Common myeloid progenitor, CD34-positive (primary cell): ENCODE measurements at places on chromosomes 6 and 20.
A peak's percentile ranks its signal among the peaks of the same experiment; 100 is the strongest.

- peak; percentile 41 for DNase-seq
Measured at GRCh38 chr20:53660078-53660909, 66.7 kb upstream of the ZNF217 start.

DNA sequence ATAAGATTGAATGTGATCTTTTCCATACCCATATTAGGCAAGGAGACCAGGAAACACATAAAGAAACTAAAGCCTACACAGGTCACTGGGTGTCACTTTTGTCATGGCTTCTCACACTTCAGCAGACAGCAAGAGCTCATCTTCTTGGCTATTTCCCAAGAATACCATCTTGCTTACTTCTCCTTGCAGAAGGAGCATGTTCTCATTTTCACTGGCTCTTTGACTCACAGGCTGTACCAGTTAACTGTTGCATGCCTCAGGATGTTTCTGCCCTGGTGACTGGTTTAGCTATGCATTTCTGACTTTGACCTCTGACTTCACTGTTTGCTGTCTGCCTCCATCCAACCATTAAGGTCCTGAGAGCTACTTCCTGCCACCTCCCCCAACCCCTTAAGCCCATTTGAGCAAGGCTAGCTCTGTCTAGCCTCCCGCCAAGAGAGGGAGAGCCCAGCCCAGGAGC lies 40.3 kb upstream of the OGFRL1 start:
- no peak for DNase-seq

- no peak for DNase-seq
Measured at GRCh38 chr6:139430899-139431601, 56.6 kb upstream of the CITED2 start.

GRCh38 chr6:70415247-70415646 lies 1.9 kb downstream of the FAM135A start:
- DNase-seq, result peak; percentile 68

DNA sequence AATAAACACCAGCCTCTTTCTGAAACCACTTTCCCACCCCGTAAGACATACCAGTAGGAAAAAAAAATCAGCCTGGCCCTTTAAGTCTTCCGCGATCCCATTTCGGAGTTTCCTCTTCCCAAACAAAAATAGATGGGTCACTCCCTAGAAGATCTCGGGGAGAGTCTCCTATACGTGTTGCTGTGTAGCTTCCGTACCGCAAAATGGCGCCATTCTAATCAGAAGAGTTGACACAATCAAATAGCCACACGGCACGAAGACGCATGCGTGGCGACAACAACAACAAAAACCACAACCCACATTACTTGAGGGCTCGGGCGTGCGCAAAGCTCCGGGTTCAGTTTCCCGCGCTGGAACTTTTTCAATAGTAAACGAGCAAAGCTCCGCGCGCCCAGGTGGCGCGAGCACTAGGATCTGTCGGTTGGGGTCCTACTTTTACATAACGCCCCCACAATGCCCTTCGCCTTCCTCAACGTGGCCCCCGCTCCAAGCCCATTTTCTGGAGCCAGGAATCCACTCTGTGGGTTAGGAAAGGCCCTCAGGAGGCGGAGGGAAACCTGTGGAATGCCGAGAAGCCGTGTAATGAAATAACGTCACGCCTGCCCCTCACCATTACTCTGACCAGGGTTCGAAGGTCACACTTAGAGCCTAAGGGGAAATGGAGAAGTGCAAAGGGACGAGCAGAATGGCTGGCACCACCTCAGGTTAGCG lies at the start of gene GPANK1:
Gene GPANK1, minus strand, starts transcription at position 208 of the 711 bp plus-strand sequence. CDS start 519 bp downstream, outside the sequence.
- DNase-seq, result peak; percentile 95

- DNase-seq, result no peak
Measured at GRCh38 chr6:12578097-12578496, 138.5 kb upstream of the PHACTR1 start.

DNA sequence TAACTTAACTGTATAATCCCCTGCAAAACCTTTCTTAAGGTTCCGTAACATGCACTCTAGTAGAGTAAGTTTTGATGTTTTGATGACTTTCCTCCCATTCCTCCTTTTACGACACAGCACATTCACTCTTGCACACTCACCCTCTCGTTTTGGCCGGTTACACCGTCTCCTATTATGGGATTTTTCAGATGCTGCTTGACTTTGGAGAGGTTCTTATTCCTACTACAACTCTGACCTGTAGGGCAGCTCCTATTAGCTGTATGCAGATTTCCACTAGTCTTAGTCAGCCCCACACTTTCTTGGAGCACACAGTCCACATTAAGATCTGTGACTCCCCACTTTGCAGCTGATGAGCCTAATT lies 223.7 kb upstream of the SYNCRIP start:
- no peak for DNase-seq

- peak; percentile 48 for DNase-seq
Measured at GRCh38 chr20:63740070-63740626, 572 bp downstream of the SLC2A4RG start.

- DNase-seq, result no peak
Measured at GRCh38 chr6:15513801-15514711, 148.8 kb downstream of the DTNBP1 start.

- no peak for DNase-seq
Measured at GRCh38 chr20:16580147-16580546, 6.9 kb upstream of the KIF16B start.

DNA sequence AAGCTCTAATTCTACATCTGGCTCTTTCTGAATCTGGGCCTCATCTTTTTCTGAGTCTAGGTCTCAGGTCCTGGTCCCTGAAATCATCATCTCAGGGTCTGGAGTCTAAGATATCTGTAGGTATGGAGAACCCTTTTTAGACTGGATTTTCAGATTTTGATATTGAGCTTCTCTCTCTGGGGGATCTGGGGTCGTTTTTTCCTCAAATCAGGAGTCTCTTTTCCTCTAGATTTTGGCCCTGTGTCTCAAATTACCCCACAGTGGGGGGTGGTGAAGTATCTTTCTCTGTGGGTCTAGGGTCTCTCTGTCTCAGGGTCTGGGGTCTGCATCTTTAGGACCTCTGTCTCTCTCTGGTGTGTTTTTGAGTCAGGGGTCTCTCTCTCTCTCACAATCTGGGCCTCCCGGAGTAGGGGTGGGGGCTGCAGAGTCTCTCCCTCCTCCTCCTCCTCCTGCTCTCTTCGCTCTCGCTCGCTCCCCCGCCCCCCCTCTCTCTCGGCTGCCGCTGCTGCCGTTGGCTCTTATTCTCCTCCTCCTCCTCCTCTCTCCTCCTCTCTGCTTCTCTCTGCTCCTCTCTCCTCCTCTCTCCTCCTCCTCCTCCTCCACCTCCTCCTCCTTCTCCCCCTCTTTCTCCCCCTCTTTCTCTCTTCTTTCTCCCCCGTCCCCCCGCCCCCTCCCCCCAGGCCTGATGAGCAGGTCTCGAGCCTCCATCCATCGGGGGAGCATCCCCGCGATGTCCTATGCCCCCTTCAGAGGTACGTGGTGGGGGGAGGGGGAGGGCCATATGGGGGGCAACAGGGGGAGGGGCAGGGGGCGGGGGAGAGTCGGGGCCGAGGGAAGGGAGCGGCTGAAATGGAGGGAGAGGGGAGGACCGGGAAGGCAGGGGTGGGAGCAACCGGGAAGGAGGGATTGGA lies at the start of gene SYNGAP1:
Gene SYNGAP1, plus strand, starts transcription at position 486 of the 911 bp plus-strand sequence. Its CDS starts 200 bp downstream, at position 686.
- no peak for DNase-seq

DNA sequence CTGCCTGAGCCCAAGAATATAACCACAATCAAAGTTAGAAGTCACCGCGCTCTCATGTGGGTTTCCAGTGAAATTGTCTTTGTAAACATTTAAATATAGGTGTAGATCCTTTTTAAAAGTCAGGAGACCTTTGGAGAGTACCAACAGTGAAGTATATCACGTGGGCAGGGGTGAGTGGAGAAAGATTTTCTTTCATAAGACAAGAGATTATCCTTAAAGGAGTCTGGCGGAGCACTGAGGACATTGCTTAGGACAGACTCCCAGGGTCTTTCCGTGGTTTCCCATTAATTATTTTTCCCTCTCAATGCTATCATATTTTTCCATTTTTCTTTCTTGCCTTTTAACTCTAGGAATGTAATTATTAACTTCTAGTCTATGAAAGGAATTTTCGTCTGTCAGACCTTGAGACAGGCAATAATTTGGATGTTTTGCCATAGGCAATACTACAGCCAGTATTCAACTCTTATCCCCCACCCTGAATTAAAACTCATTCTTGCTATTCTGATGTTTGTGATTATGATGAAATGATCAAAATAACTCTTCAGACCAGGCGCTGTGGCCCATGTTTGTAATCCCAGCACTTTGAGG lies 31.4 kb downstream of the DCBLD1 start:
- no peak for DNase-seq
